ENCODE measurements at places on chromosomes 13 and 19.

- no peak for DNase-seq
Observed at GRCh38 chr13:74200081-74200480, 65.9 kb upstream of the KLF12 start.

- DNase-seq, result no peak
Observed at GRCh38 chr13:41271456-41272285, 8.3 kb upstream of the MTRF1 start.

- DNase-seq, result peak; percentile 19
Observed at GRCh38 chr13:47798906-47799305, 202.2 kb downstream of the SUCLA2 start.

GRCh38 chr13:20090349-20090748 lies 70.5 kb downstream of the GJA3 start:
- no peak for DNase-seq

- DNase-seq, result no peak
Observed at GRCh38 chr13:50730496-50731351, 112.8 kb downstream of the DLEU7 start.

GRCh38 chr19:46015687-46016425 lies 7.0 kb downstream of the PGLYRP1 start:
- DNase-seq, result peak; percentile 35

- no peak for DNase-seq
Observed at GRCh38 chr19:53696951-53697350, 65.2 kb downstream of the DPRX start.
